ENCODE measurements at places on chromosomes 7 and 10. TPM values are rescaled to one million over a fixed set of nuclear protein-coding genes. Genes with fewer than 3 reads are reported as not detected.

Gene TUBB8
- total RNA-seq, result not detected

Gene UBTD1
- 30.3 TPM for total RNA-seq

Gene PODXL
- total RNA-seq, result 17.3 TPM

Gene R3HCC1L
- total RNA-seq, result 10.6 TPM

Gene HOXA6
- 10.6 TPM for total RNA-seq

Gene ANAPC16
- total RNA-seq, result 43.2 TPM

Gene FRAT2
- 5.2 TPM for total RNA-seq

Gene OR6V1
- total RNA-seq, result not detected

Gene VAX1
- not detected for total RNA-seq

Gene RET
- 0.43 TPM for total RNA-seq

Gene GRID2IP
- not detected for total RNA-seq

Gene TET1
- total RNA-seq, result 8.4 TPM

Gene ABCB1
- 0.97 TPM for total RNA-seq

Gene PUS7
- 16.8 TPM for total RNA-seq

Gene WNT8B
- not detected for total RNA-seq

Gene LRRC61
- total RNA-seq, result 6.8 TPM

Gene MMP21
- total RNA-seq, result not detected

Gene TDRD1
- 0.64 TPM for total RNA-seq

Gene IFIT1B
- not detected for total RNA-seq

Gene WNT2
- 140 TPM for total RNA-seq

Gene FUOM
- total RNA-seq, result 7.3 TPM

Gene DCLRE1A
- total RNA-seq, result 4.2 TPM

Gene ASAH2B
- total RNA-seq, result 6.5 TPM

Gene MYOZ1
- 0.32 TPM for total RNA-seq

Gene CAMK1D
- 1.3 TPM for total RNA-seq

Gene ICA1
- 4.3 TPM for total RNA-seq

Gene GPAM
- total RNA-seq, result 10.3 TPM

Gene TSPAN12
- total RNA-seq, result 4.7 TPM

Gene HOXA13
- total RNA-seq, result 2.6 TPM

Gene HOXA1
- total RNA-seq, result 0.32 TPM

Gene MAGI2
- total RNA-seq, result 20.0 TPM

Gene ANKRD7
- 0.86 TPM for total RNA-seq

Gene MBL2
- not detected for total RNA-seq

Gene GPR15LG
- not detected for total RNA-seq

Gene ADRB1
- total RNA-seq, result not detected

Gene SPDYE8
- total RNA-seq, result not detected

Gene CCDC146
- 1.7 TPM for total RNA-seq

Gene ST8SIA6
- not detected for total RNA-seq

Gene PRSS37
- not detected for total RNA-seq

Gene MSMB
- not detected for total RNA-seq

Gene LOXL4
- 68.3 TPM for total RNA-seq

Gene PPP1R3C
- total RNA-seq, result 109 TPM

Gene PON1
- total RNA-seq, result not detected

Gene STEAP2
- total RNA-seq, result 4.5 TPM

Gene LRRD1
- not detected for total RNA-seq

Gene SPACDR
- total RNA-seq, result not detected

Gene TMEM140
- 5.2 TPM for total RNA-seq

Gene BLNK
- total RNA-seq, result not detected

All from fibroblast of villous mesenchyme (primary cell).